ENCODE measurements at places on chromosomes 5 and 9.

DNA sequence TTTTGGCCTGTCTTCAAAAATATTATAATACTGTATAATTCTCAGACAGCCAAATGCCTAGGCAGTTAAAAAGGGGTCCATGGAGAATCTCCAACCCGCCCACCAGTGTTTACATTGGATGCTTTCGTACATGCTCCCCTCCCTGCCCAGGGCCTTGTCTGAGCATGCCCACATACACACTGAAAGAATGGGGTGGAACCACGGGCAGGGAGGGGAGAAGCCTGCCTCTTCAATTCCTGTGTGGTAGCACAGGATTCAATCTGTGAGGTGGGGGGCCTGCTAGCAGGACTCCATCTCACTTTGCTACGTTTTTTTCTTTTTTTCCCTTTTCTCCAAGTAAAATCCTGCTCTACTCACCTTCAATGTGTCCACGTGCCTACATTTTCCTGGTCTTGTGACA, 314.7 kb upstream of the GRAMD2B start:
- DNase-seq: no peak

- DNase-seq: no peak
Measured at GRCh38 chr9:79353856-79354520, 217.8 kb upstream of the TLE4 start.

GRCh38 chr9:136380381-136380780, 6.9 kb upstream of the CARD9 start:
- DNase-seq: no peak

- no peak for DNase-seq
Measured at GRCh38 chr9:117720066-117720465, 15.9 kb downstream of the TLR4 start.

- no peak for DNase-seq
Measured at GRCh38 chr9:97889941-97890887, 32.1 kb downstream of the TRMO start.

GRCh38 chr5:157568222-157568621, 7.4 kb downstream of the ADAM19 start:
- DNase-seq: no peak

DNA sequence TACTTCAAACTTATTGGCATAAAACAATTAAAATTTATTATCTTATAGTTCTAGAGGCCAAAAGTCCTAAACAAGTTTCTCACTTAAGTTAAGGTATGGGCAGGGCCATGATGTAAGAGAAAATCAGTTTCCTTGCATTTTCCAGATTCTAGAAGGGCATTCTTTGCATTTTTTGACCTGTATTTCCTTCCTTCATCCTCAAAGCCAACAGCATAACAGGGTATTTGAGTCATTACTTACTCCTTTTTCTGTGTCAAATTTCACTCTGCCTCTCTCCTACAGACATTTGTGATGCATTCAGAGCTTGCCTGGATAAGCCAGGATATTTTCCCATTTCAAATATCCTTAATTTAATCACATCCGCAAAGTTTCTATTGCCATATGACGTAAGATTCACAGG, 1499.0 kb downstream of the EFNA5 start:
- no peak for DNase-seq

- no peak for DNase-seq
Measured at GRCh38 chr9:135821733-135822373, 85.5 kb downstream of the CAMSAP1 start.

DNA sequence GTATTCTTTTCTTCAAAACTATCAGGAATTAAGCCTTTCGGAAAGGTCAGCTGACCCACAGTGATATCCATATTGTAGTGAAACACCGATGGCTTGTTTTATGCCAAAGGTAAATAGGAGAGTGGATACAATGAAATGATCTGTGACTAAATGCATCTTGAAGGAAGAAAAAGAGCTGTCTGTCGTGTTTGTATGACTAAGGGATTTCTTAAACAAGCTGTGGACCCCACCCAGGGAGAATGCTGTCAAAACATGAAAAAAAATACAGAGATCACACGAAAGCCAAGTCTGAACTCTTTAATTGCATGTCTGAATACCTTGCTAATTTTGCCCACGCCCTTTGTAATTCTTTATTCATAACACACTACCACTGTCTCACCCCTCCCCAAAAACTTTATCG, 286.4 kb upstream of the WWC1 start:
- no peak for DNase-seq
